Stimulated activated CD8-positive, alpha-beta memory T cell treated with anti-CD3 and anti-CD28 coated beads, Interleukin-7, amount 100 ng/mL, for 1 hour (primary cell): ENCODE measurements at places on chromosomes 16 and 17.

GRCh38 chr17:45225964-45226530 lies 4.4 kb downstream of the FMNL1 start:
- DNase-seq, result peak; percentile 87

DNA sequence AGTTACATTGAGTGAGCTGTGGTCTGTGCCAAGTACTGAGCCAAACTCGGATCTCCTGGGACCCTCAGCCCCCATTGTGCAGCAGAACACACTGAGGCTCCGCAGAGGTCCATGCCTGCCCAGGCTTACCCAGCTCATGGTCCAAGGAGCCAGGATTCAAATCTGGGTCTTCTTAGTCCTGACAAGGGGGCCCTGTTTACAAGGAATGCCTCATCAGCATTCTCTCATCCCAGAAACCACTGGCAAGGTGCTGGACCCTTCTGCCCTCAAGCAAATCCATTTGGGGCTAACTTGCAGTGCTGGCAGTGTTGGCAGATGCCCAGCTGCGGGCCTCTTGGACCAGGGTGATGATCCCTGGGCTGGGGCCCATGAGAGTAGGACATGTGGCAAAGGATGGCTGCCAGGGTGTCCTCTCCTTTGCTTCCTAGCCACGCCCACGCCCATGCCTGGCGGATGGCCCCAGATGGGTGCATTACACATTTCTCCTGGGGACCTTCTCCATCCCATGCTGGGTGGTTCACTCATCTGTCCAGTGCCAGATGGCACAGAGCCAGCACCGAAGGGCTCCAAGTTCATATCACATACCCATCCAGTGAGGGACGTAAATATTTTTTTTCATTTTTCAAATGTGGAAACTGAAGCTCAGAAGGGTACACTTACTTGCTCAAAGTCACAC lies 117.7 kb downstream of the CMIP start:
- no peak for DNase-seq

DNA sequence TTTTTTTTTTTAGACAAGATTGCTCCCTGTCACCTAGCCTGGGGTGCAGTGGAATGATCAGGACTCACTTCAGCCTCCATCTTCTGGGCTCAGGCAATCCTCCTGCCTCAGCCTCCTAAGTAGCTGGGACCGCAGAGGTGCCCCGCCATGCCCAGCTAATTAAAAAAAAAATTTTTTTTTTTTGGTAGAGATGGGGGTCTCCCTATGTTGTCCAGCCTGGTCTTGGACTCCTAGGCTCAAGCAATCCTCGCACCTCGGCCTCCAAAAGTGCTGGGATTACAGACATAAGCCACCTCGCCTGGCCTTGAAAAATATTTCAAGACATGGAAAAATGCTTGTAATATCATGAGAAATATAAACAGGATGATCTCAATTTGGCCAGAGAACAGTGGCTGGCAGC lies 42.9 kb downstream of the HAPSTR1 start:
- DNase-seq, result no peak

- DNase-seq, result no peak
Measured at GRCh38 chr17:7811251-7811650, 22.8 kb upstream of the KDM6B start.

GRCh38 chr17:4900231-4901107 lies 1.1 kb downstream of the C17orf107 start:
- no peak for DNase-seq

DNA sequence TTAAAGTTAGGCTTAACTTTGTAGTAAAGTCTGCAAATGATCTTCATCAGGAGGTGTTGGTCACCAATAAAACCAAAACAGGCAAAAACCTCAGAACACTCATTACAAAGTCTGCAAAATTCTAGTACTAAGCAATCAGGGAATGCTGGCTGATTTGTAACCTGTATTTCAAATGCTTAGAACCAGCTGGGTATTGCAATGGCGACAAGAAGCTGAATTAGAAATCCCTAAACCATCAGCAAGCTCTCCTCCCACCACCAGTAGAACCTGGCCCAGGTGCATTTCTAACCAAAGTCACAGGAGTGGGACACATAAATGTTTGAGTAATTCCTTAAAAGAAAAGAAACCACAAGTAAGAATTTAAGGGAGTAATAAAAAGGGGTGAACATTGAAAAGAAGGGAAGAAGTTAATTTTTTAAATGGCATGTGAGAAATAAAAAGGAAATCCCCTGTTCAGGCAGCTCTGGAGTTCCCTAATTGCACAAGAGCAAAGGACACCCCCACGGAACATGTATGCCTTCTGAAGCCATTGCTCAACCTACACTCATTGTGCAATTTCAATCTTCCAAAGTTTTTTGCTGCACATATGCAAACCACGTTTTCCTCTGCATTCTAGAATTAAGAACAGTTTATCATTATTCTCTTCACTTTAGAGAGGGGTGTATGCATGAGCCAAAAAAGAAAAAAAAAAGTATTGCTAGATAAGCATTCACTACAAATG lies 102.9 kb downstream of the HIC1 start:
- no peak for DNase-seq

DNA sequence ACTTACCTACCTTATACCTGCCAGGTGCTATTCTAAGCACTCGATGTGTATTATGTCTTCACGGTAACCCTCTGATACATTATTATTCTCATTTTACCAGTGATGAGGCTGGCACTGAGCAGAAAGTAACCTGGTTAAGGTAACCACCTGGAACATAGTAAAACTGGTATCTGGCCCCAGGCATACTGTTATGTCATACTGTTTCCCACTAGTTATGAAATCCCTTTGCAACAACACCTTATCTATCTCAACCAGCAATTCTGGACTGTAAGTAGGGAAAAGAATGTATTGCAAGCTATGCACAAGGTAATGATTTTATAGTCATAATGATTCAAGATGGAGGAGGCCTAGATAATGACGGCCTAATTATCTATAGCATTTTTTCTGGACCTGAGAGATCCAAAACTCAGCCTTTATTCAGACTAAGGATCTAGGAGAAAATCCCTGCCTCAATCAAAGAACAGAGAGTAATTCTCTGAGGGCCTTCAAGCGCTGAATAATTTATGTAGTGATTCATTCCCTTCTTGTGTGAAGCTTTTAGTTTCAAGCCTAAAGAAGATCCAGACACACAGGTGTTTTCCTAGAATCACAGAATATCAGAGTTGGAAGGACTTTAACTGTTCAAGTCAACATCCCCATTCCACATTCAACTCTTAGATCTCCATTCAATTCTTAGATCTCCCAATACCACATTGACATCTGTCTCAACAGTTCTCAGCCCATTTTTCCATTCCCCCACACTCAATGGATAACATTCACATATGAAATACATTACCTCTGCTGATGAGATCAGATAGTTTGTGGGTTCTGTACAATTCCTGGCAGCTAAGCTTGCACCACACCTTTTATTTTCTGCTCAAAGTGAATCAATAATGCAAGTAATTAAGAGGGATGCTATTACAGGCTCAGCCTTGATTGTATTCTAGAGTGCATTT lies 14.9 kb upstream of the MMD start:
- DNase-seq, result no peak

DNA sequence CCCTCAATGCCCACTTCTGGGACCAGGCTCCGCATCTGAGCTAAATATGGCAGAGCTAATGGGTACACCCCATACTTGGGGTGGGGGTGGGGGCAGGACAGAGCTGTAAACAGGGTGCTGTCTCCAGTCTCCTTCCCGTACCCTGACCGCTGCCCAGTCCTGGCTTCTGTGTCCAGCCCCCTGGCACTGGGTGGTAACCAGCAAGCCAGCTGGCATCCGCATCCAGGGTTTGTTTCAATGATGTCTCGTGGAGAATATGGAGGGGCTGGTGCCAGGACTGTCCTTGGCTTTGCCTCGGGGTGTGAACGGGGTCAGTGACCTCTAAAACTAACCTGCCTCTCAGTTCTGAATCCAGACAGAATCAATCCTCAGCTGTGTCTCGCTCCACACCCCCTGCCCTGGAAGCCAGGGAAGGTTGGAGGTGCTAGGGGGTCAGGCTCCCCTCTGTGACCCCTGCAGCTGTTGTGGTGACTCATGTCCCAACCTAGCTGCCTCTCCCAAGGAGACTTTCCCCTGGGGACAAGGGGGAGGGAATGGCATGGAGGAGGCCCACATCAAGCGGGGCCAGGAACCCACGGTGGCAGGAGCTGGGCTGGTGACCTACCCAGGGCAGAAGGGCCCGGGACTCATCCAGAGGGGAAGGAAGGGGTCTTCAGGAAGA lies 1.5 kb upstream of the PNMT start:
- DNase-seq, result no peak

DNA sequence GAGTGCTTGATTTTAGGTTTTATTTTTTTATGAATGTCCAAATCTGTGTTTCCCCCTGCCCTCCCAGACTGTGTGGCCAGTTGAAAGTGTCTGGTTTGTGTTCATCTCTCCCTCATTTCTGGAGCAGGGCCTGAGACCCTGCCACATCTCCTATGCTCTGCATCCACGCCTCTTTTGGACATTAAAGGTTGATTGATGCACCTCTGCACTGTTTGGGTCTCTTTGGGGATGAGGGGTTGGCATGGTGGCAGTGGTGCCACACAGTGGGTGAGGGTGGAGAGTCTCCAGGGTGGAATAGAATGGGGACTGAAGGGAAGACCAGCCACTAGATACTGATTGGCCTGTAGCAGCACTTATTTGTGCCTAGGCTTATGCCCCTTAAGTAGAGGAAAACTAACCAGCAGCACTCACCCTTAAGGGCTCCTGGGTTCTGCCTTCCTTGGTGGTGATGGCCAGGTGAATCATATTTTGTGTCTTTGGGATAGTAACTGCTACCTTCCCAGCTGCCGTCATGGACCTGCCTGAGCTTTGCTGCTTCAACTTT lies 7.9 kb downstream of the DYNLL2 start:
- no peak for DNase-seq

- DNase-seq, result no peak
Measured at GRCh38 chr17:18932360-18933055, 19.5 kb upstream of the SLC5A10 start.

GRCh38 chr17:71926746-71927398 lies 193.9 kb upstream of the SOX9 start:
- DNase-seq, result no peak

GRCh38 chr16:21263640-21264570 lies 14.2 kb downstream of the CRYM start:
- no peak for DNase-seq

DNA sequence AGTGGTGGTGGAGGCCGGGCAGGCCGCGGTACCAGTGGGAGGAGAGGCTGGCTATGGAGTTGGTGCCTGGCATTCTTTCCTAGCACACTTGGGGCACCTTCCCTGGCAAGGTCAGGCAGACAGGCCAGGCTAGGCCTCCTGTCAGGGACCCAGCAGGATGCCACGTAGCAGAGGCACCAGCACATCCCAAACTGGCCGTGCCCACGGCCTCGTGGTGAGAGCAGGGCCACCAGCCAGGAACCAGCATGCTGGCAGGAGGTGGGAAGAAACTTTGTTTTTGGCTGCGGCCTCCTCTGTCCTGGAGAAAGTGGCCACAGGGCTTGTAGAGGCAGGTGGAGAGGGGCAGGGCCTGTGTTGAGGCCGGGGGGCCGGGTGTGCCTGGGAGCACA lies 57.6 kb upstream of the CBFA2T3 start:
- DNase-seq, result no peak

DNA sequence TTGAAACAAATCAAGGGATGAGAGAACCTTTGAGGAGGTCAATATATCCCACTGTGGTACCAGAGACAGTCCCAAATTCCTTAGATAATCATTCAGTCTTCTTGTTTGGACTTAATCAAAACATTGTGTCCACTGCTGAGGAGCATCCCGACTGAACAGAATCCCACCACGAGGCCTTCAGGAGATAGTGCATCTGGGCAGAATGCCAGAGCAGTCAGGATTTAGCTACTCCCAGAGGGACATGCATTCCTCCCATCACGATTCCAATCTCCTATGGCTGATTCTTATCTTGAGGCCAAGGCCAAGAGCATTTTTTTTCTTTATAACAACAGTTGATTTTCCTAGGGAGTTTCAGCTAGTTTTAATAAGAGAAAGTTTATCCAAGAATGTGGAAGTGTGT lies 87.4 kb upstream of the COX10 start:
- DNase-seq, result no peak

- DNase-seq, result no peak
Measured at GRCh38 chr17:82463391-82463790, 4.8 kb downstream of the NARF start.

DNA sequence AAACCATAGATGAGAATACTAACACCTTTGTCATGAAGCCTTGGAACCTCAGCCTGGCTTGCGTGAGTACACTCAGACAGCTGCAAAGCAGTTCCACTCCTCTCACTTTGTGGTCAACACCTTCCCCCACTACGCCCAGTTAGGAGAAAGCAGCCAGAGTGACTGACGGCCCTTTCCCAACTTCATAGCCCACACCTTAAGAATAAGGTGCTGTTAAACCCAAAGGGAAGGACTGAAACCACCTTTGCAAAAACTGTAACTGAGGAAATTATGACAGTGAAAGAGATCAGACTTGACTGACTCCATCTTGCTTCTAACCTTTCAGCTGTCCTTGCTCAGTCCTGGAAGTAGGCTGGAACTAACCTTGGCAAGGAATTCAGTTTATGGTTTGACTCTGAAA lies 13.7 kb downstream of the N4BP1 start:
- DNase-seq, result no peak

GRCh38 chr17:67686241-67686640 lies 31.5 kb upstream of the NOL11 start:
- DNase-seq, result no peak

GRCh38 chr17:41734139-41734948 lies at the start of gene HAP1:
TSS of gene HAP1 (minus strand) at chr17:41734643. CDS start at chr17:41734634, 9 bp downstream.
- no peak for DNase-seq

DNA sequence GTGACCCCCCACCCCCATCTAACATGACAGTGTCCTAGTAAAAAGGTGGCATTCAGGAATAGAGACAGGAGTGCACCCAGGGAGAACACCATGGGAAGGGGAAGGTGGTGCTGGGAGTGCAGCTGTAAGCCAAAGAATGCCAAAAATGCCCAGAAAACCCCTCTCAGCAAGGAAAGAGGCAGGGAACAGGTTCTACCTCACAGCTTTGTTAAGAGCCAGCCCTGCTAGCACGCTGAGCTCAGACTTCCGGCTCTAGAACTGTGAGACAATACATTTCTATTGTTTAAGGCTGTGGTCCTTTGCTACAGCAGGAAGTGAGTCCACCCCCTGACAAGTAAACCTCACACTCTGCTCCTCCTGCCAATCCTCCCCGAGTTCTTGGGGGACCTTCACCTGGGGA lies 302.4 kb upstream of the N4BP1 start:
- no peak for DNase-seq

GRCh38 chr16:48537909-48538745 lies 71.9 kb downstream of the N4BP1 start:
- no peak for DNase-seq

DNA sequence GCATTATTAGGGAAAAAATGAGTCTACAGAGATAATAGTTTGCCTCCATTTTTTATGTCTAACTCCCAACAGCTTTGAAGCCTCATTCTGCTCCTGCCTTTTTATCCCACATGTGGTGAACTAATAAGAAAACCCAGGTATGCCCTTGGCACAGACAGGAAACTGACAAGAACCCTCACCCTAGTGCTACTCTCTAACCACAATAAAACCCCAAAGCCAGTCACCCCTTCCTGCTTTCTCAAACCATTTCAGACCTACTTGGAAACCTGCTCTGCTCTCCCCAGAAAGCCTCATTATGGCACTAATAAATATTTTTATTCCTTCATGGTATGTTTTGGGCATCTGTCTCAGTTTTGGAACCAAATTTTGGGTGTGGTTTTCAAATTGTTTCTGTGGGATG lies 3.9 kb upstream of the MARVELD3 start:
- no peak for DNase-seq
